ENCODE measurements at places on chromosomes 1 and 21.
A peak's percentile ranks its signal among the peaks of the same experiment; 100 is the strongest.

DNA sequence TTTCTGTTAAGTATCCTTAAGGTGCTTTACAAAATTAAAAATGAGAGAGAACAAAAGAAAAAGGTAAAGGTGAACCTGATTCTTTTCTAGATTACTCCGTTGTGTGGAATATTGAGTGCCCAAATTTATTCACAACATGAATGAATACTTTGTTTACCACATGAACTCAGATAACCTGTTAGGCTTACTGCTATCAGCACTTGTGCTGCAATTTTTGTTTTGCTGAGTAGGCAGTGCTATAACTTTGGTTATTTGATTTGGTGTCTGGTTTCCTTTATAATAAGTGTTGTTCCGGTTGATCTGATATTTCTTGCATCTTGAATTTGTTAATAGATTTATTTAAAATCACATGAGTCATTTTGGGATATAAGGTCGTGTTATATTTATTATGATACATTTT, 195.9 kb downstream of the NEGR1 start:
- DNase-seq = no peak

DNA sequence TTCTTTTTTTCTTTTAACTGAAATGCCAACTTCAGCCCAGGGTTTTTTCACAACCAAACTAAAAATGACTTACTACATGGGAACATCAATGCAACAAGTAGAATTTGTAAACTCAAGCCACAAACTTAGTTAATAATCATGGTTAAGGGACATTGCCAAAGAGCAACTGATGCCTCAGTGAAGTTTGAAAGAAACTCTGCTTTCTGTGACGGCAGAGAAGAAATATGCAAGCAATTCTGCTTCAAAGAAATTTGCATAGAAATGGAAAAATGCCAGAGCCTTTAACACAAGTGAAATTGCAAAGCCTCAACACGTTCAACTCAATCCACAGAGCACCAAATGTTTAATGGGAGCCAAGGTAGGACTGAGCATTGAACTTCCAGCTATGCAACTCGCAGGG, 5.0 kb upstream of the CHD5 start:
- peak; percentile 71 for DNase-seq

- peak; percentile 20 for DNase-seq
These were observed 209.2 kb upstream of the PTGFR start for GRCh38 chr1:78281580-78281979.

DNA sequence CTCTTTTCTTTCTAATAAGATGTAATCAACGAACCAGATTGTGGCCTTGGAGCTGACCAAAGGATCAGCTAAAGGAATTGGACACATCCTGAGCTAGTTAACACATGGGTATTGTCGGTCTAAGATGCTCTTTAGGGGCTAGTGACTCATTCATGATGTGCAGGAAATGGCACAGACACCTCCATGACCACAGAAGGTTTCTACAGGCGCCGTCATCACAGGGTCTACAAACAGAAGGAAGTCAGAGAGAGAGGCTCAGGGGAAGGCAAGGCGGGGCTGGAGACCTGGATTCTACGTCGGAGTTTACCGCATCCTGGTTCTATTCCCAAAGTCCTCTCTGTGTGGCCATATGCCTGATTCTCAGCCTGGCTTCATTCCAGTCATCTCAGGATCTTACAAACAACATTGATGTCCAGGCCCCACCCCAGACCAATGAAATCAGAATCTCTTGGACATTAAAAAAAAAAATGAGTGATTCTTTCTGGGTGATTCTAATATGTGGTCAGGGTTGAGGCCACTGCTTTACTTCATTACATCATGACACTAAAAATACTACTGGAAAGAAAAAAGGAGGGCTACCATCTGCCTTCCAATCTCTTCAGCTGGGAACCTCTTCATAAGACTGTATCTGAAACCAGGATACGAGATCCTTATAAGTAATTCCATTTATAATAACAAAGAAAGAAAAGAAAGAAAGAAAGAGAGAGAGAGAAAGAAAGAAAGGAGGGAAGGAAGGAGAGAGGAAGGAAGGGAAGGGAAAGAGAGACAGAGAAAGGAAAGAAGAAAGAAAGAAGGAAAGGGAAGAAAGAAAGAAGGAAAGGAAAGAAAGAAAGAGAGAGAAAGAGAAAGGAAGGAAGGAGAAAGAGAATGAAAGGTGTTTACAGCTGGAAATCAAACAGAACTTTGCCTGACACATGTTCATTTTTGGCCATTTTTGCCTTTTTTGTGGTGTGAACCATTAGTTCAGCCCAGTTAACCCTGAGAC, 11.6 kb upstream of the KCNJ15 start:
- DNase-seq = peak; percentile 93

- no peak for DNase-seq
These were observed 88.0 kb downstream of the HHAT start for GRCh38 chr1:210416681-210417080.

GRCh38 chr21:28063241-28064216, 929.1 kb downstream of the LTN1 start:
- no peak for DNase-seq

- no peak for DNase-seq
These were observed 173.5 kb upstream of the LMO4 start for GRCh38 chr1:87155170-87155569.

DNA sequence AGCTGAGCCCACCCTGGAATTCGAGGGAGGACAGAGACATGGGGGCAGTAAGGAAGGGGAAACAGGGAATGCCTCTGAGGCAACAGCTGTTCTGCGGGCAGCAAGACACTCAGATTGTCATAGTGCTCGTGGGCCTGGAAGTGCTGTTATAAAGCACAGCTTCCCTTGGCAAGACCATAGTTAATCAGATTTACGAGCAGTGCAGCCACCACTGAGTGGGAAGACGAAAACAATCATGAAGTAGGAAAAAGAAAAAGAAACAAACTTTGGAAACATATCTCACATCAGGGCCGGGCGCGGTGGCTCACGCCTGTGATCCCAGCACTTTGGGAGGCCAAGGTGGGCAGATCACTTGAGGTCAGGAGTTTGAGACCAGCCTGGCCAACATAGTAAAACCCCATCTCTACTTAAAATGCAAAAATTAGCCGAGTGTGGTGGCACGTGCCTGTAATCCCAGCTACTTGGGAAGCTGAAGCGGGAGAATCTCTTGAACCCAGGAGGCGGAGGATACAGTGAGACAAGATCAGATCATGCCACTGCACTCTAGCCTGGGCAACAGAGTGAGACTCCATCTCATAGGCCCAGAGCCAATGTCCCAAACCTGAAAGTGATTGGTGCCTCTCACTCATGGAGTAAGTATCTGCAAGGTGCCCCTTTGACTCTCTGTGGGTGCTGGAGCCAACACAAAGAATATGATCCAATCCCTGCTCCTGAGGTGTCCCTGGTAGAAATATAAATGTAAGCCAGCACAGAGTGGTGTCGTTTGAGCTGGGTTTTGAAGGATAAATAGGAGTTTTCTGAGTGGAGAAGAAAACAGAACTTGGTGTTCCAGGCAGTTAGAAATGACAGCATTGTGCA, 55.6 kb upstream of the GPR153 start:
- DNase-seq = no peak

DNA sequence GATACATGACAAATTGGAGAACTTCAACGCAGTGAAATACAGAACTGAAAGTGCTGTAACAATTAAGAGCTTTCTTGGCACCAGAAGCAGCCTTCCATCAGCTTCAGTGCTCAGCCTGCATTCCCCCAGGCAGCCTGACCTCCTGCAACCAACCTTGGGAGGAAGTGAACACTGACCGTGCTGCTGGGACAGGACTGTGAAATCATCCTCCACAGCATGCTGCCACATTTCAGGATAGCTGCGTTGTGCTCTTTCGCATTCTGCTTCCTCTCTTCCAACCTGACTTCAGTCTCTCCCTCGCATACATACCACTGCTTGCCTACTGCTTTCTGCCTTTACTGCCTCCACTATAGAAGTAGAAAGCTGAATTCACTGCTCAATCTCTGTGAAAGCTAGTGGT, 388.6 kb downstream of the RWDD3 start:
- DNase-seq = no peak
